ENCODE measurements at places on chromosomes 3 and 15.

GRCh38 chr3:114144909-114145688, 33.8 kb downstream of the DRD3 start:
- no peaks in the 10 kb centered on the region for H3K36me3 ChIP-seq
- H3K4me3 ChIP-seq = no peak overlapping the region
- H3K27me3 ChIP-seq = peaks cover 2% of the 10 kb centered on the region
- H3K27ac ChIP-seq = peak overlapping the region; percentile 30
- H3K4me1 ChIP-seq = peaks cover 30% of the 10 kb centered on the region
- peak; percentile 82 for DNase-seq

- no peak overlapping the region for H3K4me3 ChIP-seq
- DNase-seq = peak; percentile 88
- H3K27me3 ChIP-seq = no peaks in the 10 kb centered on the region
- peaks cover 35% of the 10 kb centered on the region for H3K4me1 ChIP-seq
Observed at GRCh38 chr3:155232605-155233004, 60.9 kb downstream of the STRIT1 start.

DNA sequence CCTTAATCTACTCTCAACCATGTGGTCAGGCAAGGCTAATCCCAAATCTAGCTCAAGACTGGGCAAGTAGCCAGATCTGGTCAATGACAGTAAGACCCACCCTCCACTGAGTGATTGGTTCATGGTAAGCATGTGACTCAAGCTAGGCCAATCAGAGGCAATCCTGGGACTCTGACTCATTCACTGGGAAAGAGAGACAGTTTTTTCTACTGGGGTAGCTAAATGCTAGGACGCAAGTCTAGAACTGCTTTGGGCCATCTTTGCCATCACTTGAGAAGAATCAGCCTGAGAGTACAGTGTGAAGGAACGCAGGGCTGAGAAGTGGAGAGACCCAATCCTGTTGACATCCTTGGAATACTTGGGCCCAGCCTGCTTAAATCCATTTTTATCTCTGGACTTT, 9.4 kb upstream of the RAD18 start:
- H3K36me3 ChIP-seq = no peaks in the 10 kb centered on the region
- peak; percentile 33 for DNase-seq
- H3K4me1 ChIP-seq = peaks cover 6% of the 10 kb centered on the region
- peaks cover 6% of the 10 kb centered on the region for H3K27me3 ChIP-seq

- peaks cover 6% of the 10 kb centered on the region for H3K4me1 ChIP-seq
- no peak for DNase-seq
- H3K27me3 ChIP-seq = peaks cover 4% of the 10 kb centered on the region
- no peaks in the 10 kb centered on the region for H3K36me3 ChIP-seq
- H3K27ac ChIP-seq = no peak overlapping the region
- no peak overlapping the region for H3K4me3 ChIP-seq
Observed at GRCh38 chr3:154781595-154781994, 298.5 kb upstream of the MME start.

DNA sequence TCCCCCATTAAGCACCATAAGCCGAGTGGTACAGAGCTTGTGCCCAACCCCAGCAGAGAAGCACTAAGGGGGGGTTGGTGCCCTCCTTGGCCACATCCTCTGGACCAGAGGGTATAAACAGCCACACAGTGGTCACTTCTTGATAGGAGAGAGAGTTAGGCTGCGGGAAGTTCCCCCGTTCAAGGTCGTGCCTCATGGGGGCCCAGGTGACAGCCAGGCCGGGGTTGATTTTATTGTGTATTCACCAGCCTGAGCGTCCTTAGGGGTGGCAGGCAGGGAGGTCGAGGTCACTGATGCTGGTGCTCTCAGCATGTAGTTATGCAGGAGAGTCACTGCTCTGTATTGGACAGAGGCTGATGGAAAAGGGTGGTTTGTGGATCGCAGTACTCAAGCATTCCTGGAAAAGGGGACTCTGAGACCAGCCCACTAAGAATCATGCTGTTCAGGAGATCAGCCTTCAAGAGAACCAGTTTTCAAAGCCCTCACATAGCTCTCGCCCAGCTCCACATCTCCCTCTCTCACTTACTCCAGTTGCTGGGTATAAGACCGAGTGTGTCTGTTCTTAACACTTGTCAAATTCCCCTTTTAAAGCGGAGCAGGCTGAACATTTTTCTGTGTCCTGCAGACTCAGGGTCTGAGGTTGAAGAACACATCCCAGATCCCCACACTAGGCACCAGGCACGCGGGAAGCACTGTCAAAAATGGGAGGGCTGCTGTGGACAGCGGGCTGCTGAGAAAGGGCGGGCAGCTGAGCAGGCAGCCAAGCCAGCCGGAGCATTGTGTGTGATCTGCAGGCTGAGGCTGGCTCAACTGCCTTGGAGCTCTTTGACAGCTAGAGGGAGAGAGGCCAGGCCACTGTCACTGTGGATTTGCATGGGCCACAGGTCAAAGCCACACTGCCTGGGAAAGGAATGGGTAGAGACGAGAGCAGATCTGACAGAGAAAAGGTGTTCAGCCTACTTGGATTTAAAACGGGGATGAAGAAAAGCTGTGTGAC, 279.3 kb upstream of the LRRFIP2 start:
- no peak overlapping the region for H3K27ac ChIP-seq
- peaks cover 64% of the 10 kb centered on the region for H3K27me3 ChIP-seq
- no peak overlapping the region for H3K4me3 ChIP-seq
- H3K4me1 ChIP-seq = peaks cover 7% of the 10 kb centered on the region
- no peaks in the 10 kb centered on the region for H3K36me3 ChIP-seq

DNA sequence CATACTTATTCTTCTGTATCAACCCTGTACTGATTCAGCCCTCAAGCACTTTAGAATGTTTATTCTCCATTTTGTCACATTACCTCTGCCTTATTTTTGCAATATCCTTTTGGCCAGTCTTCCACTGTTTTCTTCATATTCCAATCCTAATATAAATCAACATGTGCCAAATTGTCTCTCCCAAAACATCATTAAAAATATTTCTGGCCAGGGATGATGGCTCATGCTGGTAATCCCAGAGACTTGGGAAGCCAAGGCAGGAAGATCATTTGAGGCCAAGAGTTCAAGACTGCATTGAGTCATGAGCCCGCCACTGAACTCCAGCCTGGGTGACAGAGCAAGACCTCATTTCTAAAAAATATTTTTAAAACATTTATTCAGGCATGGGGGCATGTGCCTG, 641.4 kb upstream of the CBLB start:
- no peak overlapping the region for H3K4me3 ChIP-seq
- H3K4me1 ChIP-seq = peaks cover 10% of the 10 kb centered on the region
- H3K36me3 ChIP-seq = 0 out of 2 replicates have a peak, but pooled peaks cover 5% of the 10 kb centered on the region
- H3K27ac ChIP-seq = no peak overlapping the region

DNA sequence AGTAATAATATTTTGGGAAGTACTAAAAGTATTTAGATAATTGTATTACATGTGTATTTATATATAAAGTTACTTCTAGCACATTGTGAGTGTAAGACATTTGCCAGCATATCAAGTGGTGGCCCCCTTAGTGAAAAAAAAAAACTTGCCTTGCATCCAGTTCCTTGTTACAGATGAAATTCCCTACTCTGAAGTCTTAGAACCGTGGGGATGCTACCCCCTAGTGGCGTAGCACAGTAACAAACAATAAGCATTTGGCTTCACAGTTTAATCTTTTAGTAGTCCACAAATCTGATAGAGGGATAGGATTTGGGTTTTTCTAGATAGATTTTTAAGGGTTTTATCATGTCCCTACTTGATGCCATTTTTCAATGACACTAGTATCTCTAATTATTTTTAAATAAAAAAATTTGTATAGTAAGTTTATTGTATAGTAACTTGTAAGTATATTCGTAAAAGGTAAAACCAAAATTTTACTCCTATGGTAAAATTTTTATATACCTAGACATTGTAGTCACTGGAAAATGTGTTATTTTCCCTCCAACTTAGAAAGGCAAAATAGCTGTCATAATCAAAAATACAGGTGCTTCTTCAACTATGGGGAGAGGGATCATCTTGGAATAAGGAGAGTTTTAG, 14.3 kb downstream of the SMC4 start:
- peak; percentile 71 for DNase-seq
- peak overlapping the region; percentile 29 for H3K27ac ChIP-seq
- peaks cover 33% of the 10 kb centered on the region for H3K36me3 ChIP-seq
- H3K27me3 ChIP-seq = no peaks in the 10 kb centered on the region
- peaks cover 35% of the 10 kb centered on the region for H3K4me1 ChIP-seq

DNA sequence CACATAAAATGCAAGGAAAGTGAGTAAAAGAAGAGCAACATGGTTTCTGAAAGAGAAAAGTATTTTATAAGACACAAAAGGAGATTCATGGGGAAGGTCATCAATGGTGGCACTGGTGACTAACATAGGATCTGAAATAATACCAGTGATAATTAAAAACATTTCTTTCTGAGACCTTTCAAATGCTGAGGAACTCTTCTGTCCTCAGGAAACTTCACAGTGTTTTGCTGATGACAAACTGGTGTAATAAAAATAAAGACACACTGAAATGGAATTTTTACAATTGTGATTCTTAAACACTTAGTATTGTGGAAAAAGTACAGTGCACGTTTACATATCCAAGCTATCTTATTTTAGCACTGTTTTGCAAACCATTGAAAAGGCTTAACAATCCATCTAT, 80.4 kb upstream of the ZBTB20 start:
- peak; percentile 71 for DNase-seq
- peak overlapping the region; percentile 91 for H3K27ac ChIP-seq
- peaks cover 54% of the 10 kb centered on the region for H3K4me1 ChIP-seq
- H3K36me3 ChIP-seq = peaks cover 16% of the 10 kb centered on the region
- peak overlapping the region; percentile 58 for H3K4me3 ChIP-seq

- H3K36me3 ChIP-seq = no peaks in the 10 kb centered on the region
- no peak for DNase-seq
- no peaks in the 10 kb centered on the region for H3K4me1 ChIP-seq
- no peak overlapping the region for H3K27ac ChIP-seq
Observed at GRCh38 chr3:85737846-85738245, 779.1 kb downstream of the CADM2 start.

DNA sequence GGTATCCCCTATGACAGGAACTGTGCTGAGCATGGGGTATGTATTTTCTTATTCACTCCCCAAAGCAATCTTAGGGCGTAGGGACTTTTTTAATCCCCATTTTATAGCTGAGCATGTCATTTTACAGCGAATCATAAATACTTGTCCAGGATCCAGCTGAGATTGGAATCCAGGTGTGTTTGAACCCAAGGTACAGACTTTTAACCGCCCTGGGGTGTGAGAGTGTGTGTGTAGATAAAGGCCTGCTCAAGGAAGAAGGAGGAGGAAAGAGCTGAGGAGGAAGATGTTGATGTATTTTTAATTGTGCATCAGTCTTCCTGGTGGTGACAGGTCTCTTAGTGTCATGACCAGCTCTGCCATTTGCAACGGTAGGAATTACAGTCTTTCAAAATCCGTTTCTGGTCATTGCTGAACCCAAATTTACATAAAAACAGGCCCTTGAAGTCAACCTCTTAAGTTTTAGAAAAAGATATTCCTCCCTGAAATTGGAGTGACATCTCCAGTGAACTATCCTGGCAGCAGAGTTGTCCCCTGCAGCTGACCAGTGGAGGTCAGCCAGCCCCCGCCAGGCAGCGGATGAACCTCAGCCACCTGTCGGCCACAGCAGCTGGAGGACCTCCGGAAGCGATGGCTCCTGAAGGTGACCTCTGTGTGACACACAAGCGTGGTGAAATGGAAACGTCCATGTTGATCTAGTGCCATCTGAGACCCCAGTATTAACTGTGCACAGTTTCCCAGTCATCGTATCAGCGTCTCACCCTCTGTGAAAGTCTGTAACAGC, 92.8 kb upstream of the MITF start:
- peaks cover 16% of the 10 kb centered on the region for H3K4me1 ChIP-seq
- no peaks in the 10 kb centered on the region for H3K27me3 ChIP-seq
- no peak overlapping the region for H3K27ac ChIP-seq
- no peak overlapping the region for H3K4me3 ChIP-seq

- H3K4me3 ChIP-seq = peak overlapping the region; percentile 69
- peaks cover 6% of the 10 kb centered on the region for H3K27me3 ChIP-seq
Observed at GRCh38 chr3:196969134-196969659, 564 bp upstream of the PIGZ start.

DNA sequence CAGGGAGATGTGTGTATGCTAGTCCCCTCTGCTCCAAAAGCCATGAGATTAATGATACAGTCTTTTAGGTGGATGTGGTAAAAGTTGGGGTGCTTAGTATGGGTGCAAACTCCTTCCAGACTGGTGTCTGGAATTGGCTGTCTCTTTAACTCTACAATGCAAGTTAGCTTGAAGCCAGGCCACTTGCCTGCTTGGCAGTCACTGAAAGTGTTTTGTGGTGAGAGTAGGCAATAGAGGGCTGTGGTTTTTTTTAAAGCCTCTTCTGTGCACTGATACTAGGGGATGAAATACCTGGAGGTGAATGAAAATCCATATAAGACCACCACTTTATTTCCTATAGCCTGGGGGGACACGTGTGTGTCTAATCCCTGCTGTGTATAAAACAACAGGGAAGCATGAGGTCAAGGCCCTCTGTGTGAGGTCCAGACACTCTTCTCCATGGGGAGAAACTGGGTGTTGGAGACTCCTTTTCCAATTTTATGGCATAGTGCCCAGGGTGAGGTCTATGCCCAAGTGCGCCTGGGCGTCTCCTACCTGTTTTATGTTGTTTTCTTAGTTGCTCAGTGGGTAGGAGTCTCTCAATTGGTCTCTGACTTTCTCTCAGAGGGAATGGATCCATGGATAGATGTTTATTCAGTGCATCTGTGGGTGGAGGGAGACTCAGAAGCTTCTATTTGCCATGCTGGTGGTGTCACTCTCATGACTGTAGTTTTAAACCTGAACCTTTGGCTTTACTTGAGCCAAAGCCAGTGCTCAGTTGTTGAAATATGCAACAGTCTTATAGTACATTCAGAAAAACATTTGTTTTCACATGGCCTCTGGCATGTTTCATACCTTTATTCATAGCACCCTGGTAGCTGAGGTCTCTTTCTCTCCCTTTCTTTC, 327.8 kb upstream of the ATP11B start:
- no peak for DNase-seq
- no peak overlapping the region for H3K4me3 ChIP-seq
- no peaks in the 10 kb centered on the region for H3K36me3 ChIP-seq
- no peak overlapping the region for H3K27ac ChIP-seq

DNA sequence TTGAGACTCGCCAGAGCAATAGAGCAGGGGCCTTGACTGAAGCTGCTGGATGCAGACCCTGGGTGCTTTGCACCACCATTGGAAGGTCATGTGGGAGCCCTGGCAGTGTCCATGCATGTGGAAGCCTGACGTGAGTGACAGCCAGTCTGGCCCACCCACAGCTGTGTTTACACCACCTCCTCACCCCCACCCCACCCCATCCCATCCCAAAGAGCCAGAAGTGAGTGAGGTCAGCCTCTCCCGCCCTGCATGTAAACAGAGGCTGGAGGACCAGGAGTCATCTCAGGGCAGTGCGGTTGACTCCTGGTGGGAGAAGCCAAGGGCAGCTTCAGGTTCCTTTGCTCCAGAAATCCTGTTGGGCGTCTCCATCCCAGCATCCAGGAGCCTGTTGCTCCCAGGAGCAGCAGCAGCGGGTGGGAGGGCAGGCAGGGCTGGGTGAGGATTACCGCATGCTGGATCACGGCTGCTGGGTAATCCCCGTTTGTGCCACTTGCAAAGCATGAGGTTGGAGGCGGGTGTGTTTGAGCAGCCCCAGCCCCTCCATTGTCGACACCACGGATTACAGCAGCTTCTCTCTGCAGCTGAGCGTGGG, 44.6 kb downstream of the CORO2B start:
- H3K4me3 ChIP-seq = no peak overlapping the region
- DNase-seq = no peak
- H3K36me3 ChIP-seq = no peaks in the 10 kb centered on the region
- H3K27me3 ChIP-seq = peaks cover 2% of the 10 kb centered on the region
- H3K4me1 ChIP-seq = peaks cover 64% of the 10 kb centered on the region

- no peaks in the 10 kb centered on the region for H3K36me3 ChIP-seq
- no peak for DNase-seq
- no peaks in the 10 kb centered on the region for H3K4me1 ChIP-seq
- no peak overlapping the region for H3K4me3 ChIP-seq
- peaks cover 10% of the 10 kb centered on the region for H3K27me3 ChIP-seq
- H3K27ac ChIP-seq = no peak overlapping the region
Observed at GRCh38 chr3:4532535-4533112, 39.5 kb downstream of the ITPR1 start.

Measured in HFFc6 (cell line).